ENCODE measurements at places on chromosomes 4 and X.
A peak's percentile ranks its signal among the peaks of the same experiment; 100 is the strongest.

- DNase-seq = no peak
Observed at GRCh38 chr4:151653548-151653918, 107.3 kb downstream of the GATB start.

DNA sequence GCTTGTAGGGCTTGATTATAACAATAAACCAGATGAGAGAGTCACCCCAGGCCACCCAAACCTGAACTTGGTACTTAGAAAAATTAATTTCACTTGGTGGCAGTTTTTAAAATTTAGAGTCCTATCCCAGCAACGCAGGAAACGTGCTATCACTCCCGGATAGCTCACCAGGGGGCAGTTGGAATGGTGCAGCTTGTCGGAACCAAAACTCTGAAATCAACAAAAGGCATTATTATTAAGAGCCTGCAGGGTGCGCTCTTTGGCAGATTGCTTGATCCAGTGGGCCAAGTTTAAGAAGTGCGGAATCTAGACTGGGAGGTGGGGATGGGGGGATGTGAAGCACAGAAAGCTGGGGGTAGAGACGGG, 2.4 kb downstream of the FRAS1 start:
- DNase-seq = peak; percentile 79

- no peak for DNase-seq
Observed at GRCh38 chrX:54063361-54063760, 19.1 kb upstream of the PHF8 start.

- DNase-seq = no peak
Observed at GRCh38 chrX:37472836-37473235, 98.6 kb upstream of the LANCL3 start.

DNA sequence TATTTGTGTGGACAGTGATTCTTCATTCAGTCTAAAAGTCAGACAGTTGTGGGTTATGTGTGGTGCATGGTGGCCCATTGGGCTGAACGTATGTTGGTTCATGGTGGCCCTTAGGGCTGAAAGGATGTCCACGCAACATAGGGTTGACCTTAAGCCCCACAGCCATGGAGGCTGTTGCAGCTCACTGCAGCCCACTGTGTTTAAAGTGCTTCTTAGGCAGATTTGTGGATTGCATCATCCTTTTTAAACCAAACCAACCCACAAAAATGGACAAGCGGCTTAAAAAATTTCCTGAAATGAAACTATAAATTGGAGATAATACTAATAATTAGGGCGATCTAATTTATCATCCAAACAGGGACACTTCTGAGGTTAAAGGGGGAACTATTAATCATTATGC, 219.0 kb upstream of the GATB start:
- no peak for DNase-seq

- no peak for DNase-seq
Observed at GRCh38 chr4:36256398-36256891, 12.1 kb upstream of the ARAP2 start.

DNA sequence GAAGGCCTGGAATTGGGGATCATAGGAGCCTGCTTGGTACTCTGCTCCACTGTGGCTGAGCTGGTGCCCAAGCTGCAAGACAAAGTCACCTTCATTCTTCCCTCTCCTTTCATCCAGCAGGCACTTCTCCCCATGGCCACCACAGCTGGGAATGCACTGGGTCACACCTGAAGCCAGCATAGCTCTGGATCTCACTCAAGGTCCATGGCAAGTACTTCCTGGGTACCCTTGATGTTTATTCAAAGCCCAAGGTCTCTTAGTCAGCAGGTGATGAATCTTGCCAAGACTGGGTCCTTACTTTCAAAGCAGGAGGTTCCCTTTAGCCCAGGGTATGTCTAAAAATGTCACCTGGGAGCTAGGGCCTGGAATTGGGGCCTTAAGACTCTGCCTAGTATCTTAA, 4.9 kb upstream of the SLC4A4 start:
- no peak for DNase-seq

DNA sequence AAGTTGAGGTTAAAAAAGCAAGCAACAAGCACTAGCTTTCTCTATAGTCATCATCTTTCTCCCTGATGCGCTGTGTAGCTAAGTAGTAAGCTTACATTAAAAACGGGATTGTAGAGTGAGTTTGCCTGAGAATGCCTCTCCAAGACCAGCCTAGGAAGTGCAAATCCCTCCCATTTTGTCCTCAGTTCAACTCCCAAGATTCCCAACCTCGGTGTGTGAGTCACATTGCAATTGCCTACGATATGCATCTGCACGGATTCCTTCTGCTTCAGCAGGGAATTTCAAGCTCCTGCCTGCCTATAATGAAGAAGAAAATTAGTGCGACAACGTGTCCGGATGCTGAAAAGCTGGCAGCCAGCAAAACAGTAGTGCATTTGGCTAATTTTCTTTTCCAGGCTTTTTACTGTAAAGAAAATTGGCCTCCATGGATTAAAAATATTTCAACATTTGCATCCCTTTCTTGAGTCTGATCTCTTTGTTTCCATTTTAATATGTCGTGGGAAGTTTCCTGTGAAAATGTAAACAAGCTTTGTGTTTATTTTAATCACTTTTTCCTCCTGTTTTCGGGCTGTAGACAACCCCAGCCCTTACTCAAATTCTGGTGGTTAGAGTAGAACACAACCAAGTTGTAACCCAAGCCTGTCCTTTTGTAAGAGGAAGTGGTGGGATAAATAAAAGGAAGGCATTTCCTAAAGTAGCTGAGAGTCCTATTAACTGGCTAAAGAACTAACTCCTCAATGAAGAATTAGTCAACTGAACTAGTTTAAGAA, 58.4 kb upstream of the TET2 start:
- peak; percentile 80 for DNase-seq

GRCh38 chr4:88759895-88760290, 62.3 kb upstream of the NAP1L5 start:
- no peak for DNase-seq

DNA sequence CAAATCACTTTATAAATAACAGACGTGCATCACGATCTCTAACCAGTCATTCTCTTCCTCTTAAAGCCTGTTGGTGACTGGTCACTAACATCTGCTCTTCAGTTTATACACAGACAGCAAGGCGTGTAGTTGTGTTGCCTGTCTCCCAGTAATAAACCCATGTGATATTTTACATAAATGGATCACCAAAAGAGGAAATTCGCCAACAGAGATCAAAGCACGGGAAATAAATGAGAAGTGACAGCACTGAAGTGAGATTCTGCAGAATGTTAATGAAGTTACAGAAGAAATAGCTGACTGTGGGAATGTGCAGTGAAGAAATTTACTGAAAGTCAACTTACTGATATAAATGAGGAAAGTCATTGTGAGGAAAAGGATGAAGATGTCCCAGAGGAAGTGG, 47.0 kb downstream of the AFF1 start:
- no peak for DNase-seq

- no peak for DNase-seq
Observed at GRCh38 chr4:78325271-78326157, 226.1 kb upstream of the ANXA3 start.

GRCh38 chr4:96154676-96155075, 314.8 kb downstream of the PDHA2 start:
- DNase-seq = no peak

DNA sequence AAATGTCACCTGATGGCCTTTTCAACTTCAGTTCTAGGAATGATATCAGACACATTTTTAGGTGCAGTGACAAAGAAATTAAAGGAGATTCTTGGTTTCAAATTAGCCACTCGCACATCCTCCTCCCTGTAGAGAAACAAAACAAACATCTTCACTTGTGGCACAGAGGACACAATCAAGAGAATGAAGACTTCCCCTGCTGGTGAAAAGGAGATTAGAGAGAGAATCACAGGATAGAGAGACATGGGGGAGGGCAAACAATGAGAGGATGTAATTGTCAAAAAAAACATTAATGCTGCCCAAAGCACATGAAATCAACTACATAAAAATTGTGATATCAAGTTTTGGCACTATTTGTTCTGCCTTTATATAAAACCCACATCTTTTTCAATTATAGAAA, 34.5 kb downstream of the ACE2 start:
- no peak for DNase-seq

DNA sequence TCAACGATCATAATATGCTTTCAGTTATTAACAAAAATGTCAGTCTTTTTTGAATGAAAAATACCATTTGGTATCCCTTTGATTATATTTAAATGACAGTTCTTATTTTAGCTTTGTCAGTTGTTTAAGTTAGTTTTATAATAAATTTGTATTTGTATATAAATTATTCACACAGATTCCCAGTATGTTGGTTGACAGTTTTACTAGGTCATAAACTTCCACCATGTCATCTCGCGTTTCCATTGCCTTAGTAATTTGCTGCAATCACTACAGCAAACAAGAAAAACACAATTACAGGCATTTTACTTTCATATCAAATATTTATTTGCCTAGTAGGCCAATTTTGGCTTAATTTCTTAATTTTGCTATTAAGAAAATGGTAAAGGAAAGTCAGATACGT, 109.6 kb upstream of the ANK2 start:
- no peak for DNase-seq

- no peak for DNase-seq
Observed at GRCh38 chrX:126695375-126695896, 124.1 kb upstream of the PRR32 start.

GRCh38 chrX:40530509-40530908, 50.3 kb upstream of the ATP6AP2 start:
- DNase-seq = no peak

DNA sequence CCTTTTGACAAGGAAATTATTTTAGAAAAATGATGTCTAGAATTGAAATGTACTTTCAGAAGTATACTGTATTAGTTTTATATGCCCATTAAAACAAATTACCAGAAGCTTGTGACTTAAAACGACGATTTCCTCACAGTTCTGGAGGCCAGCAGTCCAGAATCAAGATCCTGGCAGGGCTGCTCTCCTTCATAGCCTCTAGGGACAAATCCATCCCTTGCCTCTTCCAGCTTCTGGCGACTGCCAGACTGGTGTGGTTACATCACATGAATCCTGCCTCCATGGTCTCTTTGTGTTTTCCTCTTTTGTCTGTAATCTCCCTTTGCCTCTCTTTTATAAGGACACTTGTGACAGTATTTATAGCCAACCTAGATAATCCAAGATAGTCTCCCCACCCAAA, 97.1 kb downstream of the IQCM start:
- DNase-seq = no peak

- no peak for DNase-seq
Observed at GRCh38 chr4:90306810-90307209, 179.6 kb downstream of the CCSER1 start.

- DNase-seq = peak; percentile 49
Observed at GRCh38 chrX:69024931-69025330, 140.3 kb downstream of the PJA1 start.

DNA sequence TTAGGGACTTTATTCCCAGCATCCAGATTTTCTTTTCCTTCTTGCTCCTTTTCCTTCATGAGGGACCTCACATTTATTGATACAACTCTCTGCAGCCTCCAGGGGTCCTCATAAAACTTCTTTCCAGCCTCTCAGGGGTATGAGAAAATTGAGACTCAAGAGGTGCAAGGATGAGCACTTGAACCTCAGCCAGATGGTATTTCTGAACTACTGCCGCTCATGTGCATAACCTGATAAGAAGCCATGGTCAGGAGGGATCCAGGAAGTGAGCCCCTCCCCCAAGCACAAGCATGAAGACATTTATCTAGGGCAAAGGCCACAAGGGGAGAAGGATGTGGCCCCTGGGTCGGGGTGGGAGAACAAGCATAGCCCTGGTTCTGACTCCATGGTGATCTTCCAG, 73.3 kb downstream of the TSPAN7 start:
- no peak for DNase-seq

- DNase-seq = peak; percentile 57
Observed at GRCh38 chrX:153727123-153727931, 2.7 kb downstream of the ABCD1 start.

GRCh38 chr4:88734403-88734949, 36.8 kb upstream of the NAP1L5 start:
- DNase-seq = no peak

DNA sequence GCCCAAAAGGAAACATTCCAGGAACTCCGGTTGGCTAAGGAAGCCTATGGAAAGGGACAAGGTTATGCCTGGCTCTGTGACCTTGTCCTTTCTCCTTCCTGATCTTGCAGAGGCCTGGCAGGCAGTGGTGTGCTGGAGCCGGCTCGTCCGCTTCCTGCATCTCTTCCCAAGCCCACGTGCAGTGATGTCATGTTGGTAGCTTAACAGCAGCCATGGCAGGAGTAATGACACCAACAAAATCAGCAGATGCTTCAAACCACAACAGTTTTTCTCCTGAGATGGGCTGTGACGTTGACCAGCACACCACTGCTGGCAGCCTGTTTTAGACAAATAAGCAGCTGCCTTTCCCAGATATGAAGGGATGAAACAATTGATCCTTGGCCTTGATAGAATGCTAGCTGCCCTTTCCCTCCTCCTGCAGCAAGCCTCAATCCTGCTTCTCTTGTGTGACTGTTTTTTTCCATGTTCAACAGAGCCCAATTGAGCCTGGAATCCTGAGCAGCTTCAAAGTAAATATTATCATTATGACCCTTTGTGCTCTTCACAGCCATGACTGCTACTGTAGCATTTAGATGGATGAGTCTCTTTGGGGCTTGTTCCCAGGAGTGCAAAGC, 23.4 kb downstream of the SEPTIN6 start:
- no peak for DNase-seq

GRCh38 chr4:183430317-183430993, 14.0 kb upstream of the CDKN2AIP start:
- DNase-seq = no peak

DNA sequence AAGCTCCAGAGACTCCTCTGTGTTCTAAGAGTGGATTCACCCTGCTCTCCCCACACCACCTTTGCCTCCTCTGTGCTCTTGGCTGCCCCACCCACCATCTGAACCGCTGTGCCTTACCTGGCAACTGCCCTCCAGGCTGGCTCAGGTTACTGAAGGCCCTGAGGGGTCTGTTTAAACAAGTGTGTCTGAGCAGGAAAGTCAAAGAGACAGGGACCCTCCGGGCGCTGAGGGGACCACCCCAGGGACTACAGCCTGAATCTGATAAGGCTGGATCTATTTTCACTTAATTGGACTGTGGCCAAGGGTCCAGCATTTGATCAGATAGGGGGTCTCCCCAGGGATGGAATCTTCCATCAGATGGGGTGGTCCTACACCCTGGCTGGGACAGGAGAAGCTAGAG, 10.4 kb upstream of the MSX1 start:
- DNase-seq = no peak

DNA sequence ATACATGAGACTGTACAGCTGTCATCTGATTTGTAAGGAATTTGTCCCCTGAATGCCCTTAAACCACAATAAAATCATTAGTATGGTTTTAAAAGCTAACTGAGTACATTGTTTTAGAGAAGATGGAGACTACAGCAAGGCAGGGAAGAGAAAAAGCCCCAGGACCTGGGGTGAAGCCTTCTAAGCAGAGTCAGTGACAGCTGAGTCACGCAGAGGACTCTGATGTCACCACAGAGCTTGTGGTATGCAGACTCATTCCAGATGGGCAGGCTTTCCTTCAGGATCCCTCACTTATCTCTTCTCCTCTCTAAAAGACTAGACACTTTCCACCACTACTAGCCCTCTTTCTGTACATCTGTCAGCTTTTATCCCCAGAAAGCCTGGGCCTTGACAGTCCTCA, 97.1 kb upstream of the ATOH1 start:
- no peak for DNase-seq

DNA sequence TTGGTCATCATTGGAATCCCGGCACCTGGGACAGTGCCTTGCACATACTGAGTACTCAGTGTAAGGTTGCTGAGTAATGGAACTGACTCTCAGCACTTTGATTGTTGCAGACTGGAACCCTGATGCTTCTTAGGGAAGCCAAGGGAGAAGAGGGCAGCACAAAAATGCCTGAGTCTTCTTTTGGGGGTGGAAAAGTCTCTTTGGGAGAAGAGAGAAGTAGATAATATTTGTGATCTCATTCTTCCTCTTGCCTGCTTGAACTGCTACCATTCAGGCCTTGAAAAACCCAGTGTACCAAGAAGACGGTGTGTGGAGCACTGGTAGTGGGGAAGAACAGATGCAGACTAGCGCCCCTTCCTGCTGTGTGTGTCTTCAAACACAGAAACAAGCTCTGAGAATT, 12.3 kb downstream of the SFRP2 start:
- DNase-seq = no peak

All from NCI-H446 treated with DMSO at 0.1 percent for 48 hours (cell line).